ENCODE measurements at places on chromosomes 11 and 22. TPM values are rescaled to one million over a fixed set of nuclear protein-coding genes. Genes with fewer than 3 reads are reported as not detected.

DNA sequence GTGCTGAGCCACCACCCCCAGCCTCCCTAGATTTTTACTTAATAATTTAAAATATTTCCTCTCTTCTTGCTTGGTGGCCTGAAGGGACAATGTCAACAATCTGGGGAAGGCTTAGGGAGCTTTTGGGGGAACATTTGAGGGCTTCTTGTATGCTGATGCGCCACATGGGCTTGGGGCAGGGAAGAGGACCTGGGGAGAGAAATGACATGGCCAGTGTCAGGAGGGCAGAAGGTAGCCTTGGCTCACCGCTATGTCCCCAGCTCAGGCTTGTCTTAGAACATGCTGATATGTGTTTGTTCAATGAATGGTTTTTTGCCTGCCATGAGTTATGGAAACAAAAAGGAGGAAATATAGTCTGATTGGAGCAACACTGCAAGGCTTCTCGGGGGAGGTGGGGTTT is 51.6 kb downstream of the ST14 start:
- H3K4me1 ChIP-seq: peaks cover 14% of the 10 kb centered on the region
- H3K27me3 ChIP-seq: peaks cover 10% of the 10 kb centered on the region
- no peaks in the 10 kb centered on the region for H3K36me3 ChIP-seq
- H3K4me3 ChIP-seq: no peak overlapping the region
- no peak overlapping the region for H3K27ac ChIP-seq

DNA sequence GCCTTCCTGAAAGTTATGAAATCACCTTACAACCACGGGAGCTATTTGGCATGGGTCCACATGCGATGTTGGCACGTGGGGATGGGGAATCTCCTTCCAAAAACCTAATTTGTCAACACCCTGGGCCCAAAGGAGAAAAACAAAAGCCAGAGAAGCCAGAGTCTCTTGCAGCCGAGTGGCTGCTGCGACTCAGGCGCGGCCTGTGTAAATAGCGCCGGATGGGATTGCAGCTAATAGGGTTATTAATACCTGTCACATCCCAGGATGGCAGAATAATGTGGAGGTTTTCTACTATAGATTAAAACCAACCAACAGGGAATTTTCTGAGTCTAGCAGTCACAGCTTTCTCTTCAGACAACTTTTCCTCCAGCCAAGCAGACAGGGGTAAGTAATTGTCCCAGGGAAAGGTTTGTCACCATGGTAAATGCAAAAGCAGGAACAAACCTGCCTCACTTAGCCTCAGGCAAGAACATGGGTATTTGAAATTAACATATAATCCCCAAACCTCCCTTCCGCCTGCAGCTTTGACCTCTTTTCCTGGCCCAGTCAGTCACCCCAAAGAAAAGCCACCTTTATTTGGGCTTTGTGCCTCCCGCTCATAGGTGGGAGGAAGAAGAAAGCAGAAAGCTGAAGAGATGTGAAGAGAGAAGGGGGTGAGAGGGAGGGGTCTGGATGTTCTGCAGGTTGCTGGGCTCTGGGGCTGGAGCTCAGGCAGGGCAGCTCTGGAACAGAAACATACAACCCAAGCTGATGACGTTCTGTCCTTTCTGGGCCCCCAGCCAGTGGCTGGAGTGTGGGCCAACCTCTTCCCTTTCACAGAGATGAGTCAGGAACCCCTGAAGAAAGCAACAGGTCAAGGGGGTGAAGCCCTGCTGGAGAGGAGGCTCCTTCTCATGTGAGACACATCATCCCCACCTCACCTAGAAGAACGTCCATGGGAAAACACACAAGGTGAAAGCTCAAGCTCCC is 376.5 kb downstream of the NXPE2 start:
- no peak overlapping the region for H3K4me3 ChIP-seq
- no peaks in the 10 kb centered on the region for H3K36me3 ChIP-seq
- DNase-seq: no peak
- no peak overlapping the region for H3K27ac ChIP-seq

GRCh38 chr11:87125257-87125656 is 87.5 kb downstream of the TMEM135 start:
- no peaks in the 10 kb centered on the region for H3K36me3 ChIP-seq
- H3K27me3 ChIP-seq: no peaks in the 10 kb centered on the region

GRCh38 chr11:44399968-44400367 is 90.0 kb upstream of the ALX4 start:
- no peak overlapping the region for H3K27ac ChIP-seq
- H3K36me3 ChIP-seq: no peaks in the 10 kb centered on the region
- no peak for DNase-seq
- H3K4me3 ChIP-seq: no peak overlapping the region

DNA sequence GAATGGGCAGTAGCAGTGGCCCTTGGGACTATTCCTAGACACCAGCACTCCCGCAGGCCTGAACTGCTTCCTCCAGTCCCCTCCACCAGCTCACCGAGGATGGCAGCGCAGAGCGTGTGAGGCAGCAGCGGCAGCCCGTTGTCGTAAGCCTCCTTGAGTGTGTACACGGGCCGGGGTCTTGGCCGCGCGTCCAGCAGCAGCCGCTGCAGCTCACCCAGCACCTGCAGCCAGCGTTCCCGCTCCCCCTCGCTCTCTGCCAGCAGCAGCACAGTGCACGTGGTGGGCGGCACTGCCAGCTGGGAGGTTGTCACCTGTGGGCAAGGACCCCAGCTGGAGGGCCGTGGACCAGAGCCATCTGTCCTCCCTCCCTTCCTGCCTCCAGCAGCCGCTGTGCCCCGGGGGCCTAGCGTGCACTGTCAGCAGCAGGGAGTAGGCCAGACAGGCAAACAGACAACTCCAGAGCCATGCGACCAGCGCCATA is 13.0 kb downstream of the CDC42BPG start:
- no peaks in the 10 kb centered on the region for H3K27me3 ChIP-seq
- no peak overlapping the region for H3K4me3 ChIP-seq
- no peaks in the 10 kb centered on the region for H3K36me3 ChIP-seq

GRCh38 chr22:36237462-36238372 is 1.6 kb downstream of the APOL2 start:
- H3K4me1 ChIP-seq: peaks cover 38% of the 10 kb centered on the region
- DNase-seq: no peak
- peak overlapping the region; percentile 66 for H3K4me3 ChIP-seq
- no peaks in the 10 kb centered on the region for H3K27me3 ChIP-seq

GRCh38 chr11:77560605-77561004 is 29.1 kb upstream of the AQP11 start:
- H3K27ac ChIP-seq: no peak overlapping the region
- H3K4me1 ChIP-seq: no peaks in the 10 kb centered on the region
- no peak overlapping the region for H3K4me3 ChIP-seq
- no peak for DNase-seq

- peak overlapping the region; percentile 94 for H3K27ac ChIP-seq
- peaks cover 71% of the 10 kb centered on the region for H3K4me1 ChIP-seq
- peak; percentile 95 for DNase-seq
- peaks cover 9% of the 10 kb centered on the region for H3K27me3 ChIP-seq
These were observed 1.1 kb downstream of the CDC42EP1 start for GRCh38 chr22:37561212-37562048.

GRCh38 chr22:21711851-21712250 is 23.7 kb downstream of the YPEL1 start:
- no peaks in the 10 kb centered on the region for H3K27me3 ChIP-seq
- no peak overlapping the region for H3K4me3 ChIP-seq
- peaks cover 41% of the 10 kb centered on the region for H3K4me1 ChIP-seq
- peaks cover 14% of the 10 kb centered on the region for H3K36me3 ChIP-seq

- H3K36me3 ChIP-seq: no peaks in the 10 kb centered on the region
- peaks cover 8% of the 10 kb centered on the region for H3K27me3 ChIP-seq
- no peak overlapping the region for H3K27ac ChIP-seq
- H3K4me3 ChIP-seq: no peak overlapping the region
These were observed 77.8 kb upstream of the SHISAL1 start for GRCh38 chr22:44390613-44390970.

DNA sequence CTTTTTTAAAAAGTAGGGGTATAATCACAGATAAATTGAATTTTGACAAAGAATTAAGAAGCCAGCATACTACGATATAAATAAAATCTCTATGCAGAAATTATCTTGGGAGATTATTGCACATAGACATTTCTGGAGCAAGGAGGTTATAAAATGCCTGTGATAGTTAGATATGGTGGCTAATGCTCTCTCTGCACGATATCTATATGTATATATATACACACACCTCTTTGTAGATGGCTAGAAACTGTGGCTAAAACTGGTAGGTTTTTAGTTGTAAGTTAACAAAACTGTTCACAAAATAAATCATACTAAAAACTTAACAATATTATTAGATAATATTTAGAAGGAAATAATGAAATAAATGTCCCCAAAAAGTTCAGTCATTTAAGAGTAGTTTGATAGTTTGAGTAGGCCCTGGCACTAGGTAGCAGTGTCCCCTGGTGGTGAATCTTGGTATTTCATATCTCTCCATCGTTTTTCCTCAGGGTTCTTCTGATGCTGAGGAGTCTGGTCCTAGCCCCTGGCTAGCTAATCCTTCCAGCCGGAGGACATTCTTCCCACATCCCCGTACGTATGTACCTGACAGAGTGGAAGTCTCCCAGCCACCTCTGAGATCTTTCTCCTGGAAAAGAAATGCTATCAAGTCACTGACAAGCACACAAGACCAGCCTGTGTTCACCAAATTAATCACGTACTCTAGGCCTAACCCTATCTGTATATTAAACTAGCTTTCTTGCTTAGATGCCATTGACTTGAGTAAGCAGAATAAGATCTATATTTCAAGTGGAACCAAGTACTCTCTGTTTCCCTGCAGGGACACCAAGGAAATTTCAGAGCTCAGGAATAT is 32.2 kb downstream of the ART5 start:
- H3K27ac ChIP-seq: no peak overlapping the region
- H3K4me3 ChIP-seq: no peak overlapping the region
- peak; percentile 18 for DNase-seq

- DNase-seq: peak; percentile 96
- H3K4me3 ChIP-seq: peak within 1 kb of the TSS; percentile 67
- no peaks in the 10 kb centered on the region for H3K36me3 ChIP-seq
- H3K27ac ChIP-seq: no peak within 1 kb of the TSS
These were observed at the start of gene BACE1 for GRCh38 chr11:117316197-117316961. Gene BACE1 (minus strand): TSS chr11:117316256. CDS start chr11:117315795, 461 bp downstream.

- H3K27ac ChIP-seq: no peak overlapping the region
- H3K36me3 ChIP-seq: no peaks in the 10 kb centered on the region
- H3K4me1 ChIP-seq: no peaks in the 10 kb centered on the region
- H3K27me3 ChIP-seq: peaks cover 4% of the 10 kb centered on the region
These were observed 256.1 kb upstream of the PLET1 start for GRCh38 chr11:112516755-112517154.

GRCh38 chr11:75148436-75148983 is 2.4 kb upstream of the SLCO2B1 start:
- no peaks in the 10 kb centered on the region for H3K36me3 ChIP-seq
- no peak overlapping the region for H3K4me3 ChIP-seq
- no peak overlapping the region for H3K27ac ChIP-seq
- DNase-seq: no peak

DNA sequence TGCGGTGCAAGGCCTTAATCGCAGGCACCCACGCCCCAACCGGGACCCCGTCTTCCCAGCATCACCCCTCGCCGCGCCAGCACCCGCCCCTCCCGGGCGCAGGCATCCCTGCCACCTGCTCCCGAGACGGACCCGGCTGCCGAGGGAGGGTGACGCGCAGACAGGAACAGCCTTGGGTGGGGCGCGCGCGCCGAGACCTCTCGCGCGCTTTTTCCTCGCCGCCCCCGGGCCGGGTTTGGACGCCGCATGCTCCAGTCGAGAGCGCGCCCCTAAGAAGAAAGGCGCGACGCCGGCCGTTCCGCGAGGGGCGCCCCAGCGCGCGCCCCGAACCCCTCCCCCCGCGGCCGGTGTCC is 504 bp downstream of the CFL1 start:
- peak overlapping the region; percentile 98 for H3K4me3 ChIP-seq
- H3K27ac ChIP-seq: peak overlapping the region; percentile 93
- H3K36me3 ChIP-seq: peaks cover 54% of the 10 kb centered on the region
- no peak for DNase-seq
- peaks cover 44% of the 10 kb centered on the region for H3K4me1 ChIP-seq

DNA sequence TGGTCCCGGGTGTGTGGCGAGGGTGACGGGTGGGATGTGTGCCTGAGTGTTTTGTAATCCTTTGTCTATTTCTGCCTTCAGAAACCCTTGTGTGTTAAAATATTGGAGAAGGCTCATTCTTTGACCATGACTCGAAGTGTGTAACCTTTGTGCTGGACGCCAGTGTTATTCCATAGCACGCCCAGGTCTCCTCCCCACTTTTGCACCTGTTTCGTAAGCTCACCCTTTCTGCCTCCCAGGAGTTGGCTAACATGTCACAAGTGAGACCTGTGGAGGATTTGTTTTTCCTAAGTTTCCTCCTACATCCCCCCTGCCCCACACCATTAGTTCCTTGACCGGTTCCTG is 382 bp downstream of the C11orf54 start:
- peak overlapping the region; percentile 99 for H3K27ac ChIP-seq
- H3K36me3 ChIP-seq: peaks cover 21% of the 10 kb centered on the region
- H3K4me3 ChIP-seq: peak overlapping the region; percentile 96

DNA sequence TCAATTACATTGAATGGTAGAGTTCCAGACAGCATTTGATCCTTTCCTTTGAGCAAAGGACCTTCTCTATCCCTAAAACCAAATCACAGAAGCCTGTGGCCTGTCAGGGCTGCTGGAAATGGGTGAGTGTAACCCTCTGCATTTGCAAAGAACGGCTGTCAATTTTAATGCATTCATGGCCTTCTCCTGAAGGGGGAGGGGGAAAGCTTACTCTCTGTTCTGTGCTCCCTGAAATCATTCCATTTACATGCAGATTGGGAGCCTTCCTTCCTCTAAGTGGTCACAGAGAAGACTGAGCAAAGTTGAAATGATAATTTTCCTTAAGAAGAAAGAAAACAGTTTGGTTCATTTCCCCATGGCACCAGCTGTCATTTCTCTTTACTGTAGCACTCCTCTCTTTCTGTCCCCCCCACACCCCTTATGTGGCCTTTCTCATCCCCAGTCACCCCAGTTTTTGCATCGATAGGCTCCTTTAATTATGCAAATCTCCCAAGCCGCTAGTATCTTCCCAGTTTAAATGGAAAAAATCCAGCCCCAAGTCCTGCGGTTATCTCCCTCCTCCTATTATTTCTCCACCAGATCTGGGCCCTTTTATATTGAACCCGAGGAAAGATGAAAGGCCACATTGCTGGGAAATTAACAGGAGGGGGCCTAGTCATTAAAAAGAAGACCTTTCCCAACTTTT is 109.4 kb upstream of the KIRREL3 start:
- peaks cover 3% of the 10 kb centered on the region for H3K27me3 ChIP-seq
- H3K36me3 ChIP-seq: no peaks in the 10 kb centered on the region
- no peak for DNase-seq
- peaks cover 19% of the 10 kb centered on the region for H3K4me1 ChIP-seq
- H3K27ac ChIP-seq: no peak overlapping the region

LDHAL6A gene
- not detected for total RNA-seq

APLNR gene
- total RNA-seq: 43.2 TPM

KRTAP5-7 gene
- total RNA-seq: not detected

PRMT3 gene
- total RNA-seq: 12.1 TPM

DBX1 gene
- total RNA-seq: 1.3 TPM

IL18 gene
- 0.31 TPM for total RNA-seq

PHETA2 gene
- total RNA-seq: 25.4 TPM

NAGA gene
- 21.8 TPM for total RNA-seq

BARX2 gene
- 0.13 TPM for total RNA-seq

TRIM64 gene
- total RNA-seq: not detected

MPPED2 gene
- total RNA-seq: 7.7 TPM

LRRC56 gene
- 2.0 TPM for total RNA-seq

CDCA5 gene
- 6.6 TPM for total RNA-seq

CSF2RB gene
- 1.8 TPM for total RNA-seq

PNPLA5 gene
- not detected for total RNA-seq

MSANTD4 gene
- total RNA-seq: 20.4 TPM

PLEKHB1 gene
- 1.0 TPM for total RNA-seq

SLC43A3 gene
- 27.1 TPM for total RNA-seq

TRPM5 gene
- total RNA-seq: under 0.01 TPM

DEUP1 gene
- 0.04 TPM for total RNA-seq

CD3D gene
- total RNA-seq: 0.18 TPM

Data from muscle of leg (tissue), 16 donors.